Stimulated activated CD4-positive, alpha-beta T cell treated with anti-CD3 and anti-CD28 coated beads, Interleukin-1b, Interleukin-23, amount 100 ng/mL, for 4 hours (primary cell): ENCODE measurements at places on chromosomes 1 and 21.

- no peak for DNase-seq
These were observed 230.3 kb downstream of the GRIK3 start for GRCh38 chr1:36803868-36804570.

GRCh38 chr1:183101841-183102276 lies 78.6 kb downstream of the LAMC1 start:
- no peak for DNase-seq

DNA sequence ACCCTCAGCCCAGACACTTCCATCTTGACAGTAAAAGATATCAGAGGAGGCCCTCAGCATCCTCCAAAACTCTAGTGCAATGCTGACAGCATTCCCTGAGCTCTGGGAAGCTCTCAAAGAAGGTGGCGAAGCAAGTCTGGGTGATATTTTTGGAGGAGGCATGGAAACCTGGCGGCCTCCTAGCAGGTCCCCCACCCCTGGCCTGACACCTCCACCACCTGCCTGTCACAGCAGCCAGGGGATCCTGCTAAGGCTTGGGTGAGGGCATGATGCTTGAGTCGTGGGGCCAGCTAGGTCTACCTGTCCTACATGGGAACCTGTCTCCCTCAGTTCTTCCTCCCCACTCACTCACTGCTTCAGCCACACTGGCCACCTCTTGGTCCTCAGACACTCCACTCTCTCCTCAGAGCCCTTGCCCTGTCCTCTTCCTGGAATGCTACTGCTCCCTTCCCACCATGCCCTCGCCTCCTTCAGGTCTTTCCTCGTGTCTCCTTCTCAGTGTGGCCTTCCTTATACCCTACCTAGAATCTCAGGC lies 8.5 kb downstream of the DHRS3 start:
- no peak for DNase-seq

DNA sequence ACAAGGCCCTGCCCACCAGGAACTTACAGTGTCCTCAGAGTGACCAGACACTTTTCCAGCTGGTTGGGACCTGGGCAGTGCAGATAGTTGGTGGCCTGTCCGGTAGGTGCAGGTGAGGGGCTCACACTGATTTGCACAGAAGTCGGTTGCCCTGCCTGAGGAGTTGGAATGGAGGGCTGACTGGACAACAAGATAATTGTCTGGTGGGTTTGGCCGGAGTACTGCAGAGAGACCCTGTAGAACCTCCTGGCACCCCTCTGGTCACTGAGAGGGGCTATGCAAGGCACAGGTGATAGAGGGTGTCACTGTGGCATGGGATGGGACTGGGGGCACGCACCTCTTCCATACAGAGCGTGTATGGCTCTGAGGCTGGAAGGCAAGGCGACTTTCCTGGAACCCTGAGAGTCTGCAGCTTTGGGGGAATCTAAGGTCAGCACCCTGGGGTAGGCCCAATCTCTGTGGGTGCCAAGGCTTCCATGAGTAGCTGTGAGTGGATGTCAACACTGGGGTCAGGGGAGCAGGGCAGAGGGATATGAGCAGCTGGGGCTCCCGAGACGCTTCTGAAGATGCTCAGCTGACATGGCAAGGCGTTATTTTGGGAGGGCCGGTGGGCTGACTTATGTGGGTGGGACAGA lies 7.6 kb upstream of the PLA2G2D start:
- no peak for DNase-seq

GRCh38 chr1:165828103-165828668 lies 772 bp downstream of the UCK2 start:
- DNase-seq, result peak; percentile 31
